ENCODE measurements at places on chromosomes 4 and X. TPM values are rescaled to one million over a fixed set of nuclear protein-coding genes. Genes with fewer than 3 reads are reported as not detected.

PLAC1 gene
- total RNA-seq: 1.0 TPM

SRPX2 gene
- total RNA-seq: 5.0 TPM

- no peak for DNase-seq
- H3K4me3 ChIP-seq: no peak overlapping the region
- no peaks in the 10 kb centered on the region for H3K4me1 ChIP-seq
- no peaks in the 10 kb centered on the region for H3K27me3 ChIP-seq
Measured at GRCh38 chr4:23033796-23034195, 341.1 kb downstream of the GBA3 start.

DNA sequence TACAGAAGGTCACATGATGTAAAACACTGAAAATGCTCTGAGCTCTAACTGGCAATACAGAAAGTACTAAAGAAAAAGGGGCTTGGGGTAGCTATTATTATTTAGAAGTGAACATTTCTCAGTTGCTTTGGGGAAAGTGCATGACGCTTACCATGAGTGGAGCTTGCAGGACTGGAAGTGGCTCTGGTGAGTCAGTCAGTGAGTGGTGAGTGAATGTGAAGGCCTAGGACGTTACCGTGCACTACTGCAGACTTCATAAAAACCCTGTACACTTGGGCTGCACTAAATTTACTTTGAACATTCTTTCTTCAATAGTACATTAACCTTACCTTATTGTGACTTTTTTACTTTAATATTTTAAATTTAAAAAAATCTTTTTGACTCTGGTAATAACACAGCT, 89.3 kb upstream of the ENPP6 start:
- no peak overlapping the region for H3K4me3 ChIP-seq
- no peaks in the 10 kb centered on the region for H3K4me1 ChIP-seq
- DNase-seq: no peak

DNA sequence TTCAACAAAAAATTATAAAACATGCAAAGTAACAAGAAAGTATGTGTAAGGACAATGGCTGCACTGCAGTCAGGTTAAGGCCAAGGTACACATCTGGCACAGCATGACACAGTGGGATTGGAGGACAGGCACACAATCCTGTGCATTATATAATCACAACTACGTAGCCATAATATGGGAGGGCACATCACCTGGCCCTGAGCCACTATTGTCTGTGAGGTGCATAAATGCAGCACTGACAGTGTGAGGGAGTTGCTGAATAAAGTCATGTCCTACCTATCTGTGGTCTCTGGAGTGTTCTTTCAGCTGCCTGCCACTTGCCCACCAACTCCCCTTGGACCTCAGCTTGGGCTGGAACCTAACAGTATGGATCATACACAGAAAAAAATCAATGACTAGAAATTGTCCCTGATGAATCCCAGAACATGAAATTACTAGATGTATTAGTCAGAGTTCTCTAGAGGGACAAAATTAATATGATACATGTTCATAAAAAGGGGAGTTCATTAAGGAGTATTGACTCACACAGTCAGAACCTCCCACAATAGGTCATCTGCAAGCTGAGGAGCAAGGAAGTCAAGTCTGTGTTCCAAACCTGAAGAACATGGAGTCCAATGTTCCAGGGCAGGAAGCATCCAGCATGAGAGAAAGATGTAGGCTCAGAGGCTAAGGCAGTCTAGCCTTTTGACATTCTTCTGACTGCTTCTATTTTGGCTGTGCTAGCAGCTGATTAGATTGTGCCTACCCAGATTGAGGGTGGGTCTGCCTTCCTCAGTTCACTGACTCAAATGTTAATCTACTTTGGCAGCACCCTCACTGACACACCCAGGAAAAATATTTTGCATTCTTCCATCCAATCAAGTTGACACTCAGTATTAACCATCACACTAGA, 46.4 kb upstream of the KCTD8 start:
- H3K36me3 ChIP-seq: no peaks in the 10 kb centered on the region
- H3K27me3 ChIP-seq: no peaks in the 10 kb centered on the region
- DNase-seq: no peak
- no peaks in the 10 kb centered on the region for H3K4me1 ChIP-seq
- H3K27ac ChIP-seq: no peak overlapping the region

GRCh38 chrX:794311-794710, 163.7 kb downstream of the SHOX start:
- H3K27ac ChIP-seq: no peak overlapping the region
- H3K4me3 ChIP-seq: no peak overlapping the region
- no peaks in the 10 kb centered on the region for H3K27me3 ChIP-seq
- no peak for DNase-seq
- H3K4me1 ChIP-seq: no peaks in the 10 kb centered on the region
- no peaks in the 10 kb centered on the region for H3K36me3 ChIP-seq

Measured in testis (tissue), 5 donors.